ENCODE measurements at places on chromosomes 3 and 15. TPM values are rescaled to one million over a fixed set of nuclear protein-coding genes. Genes with fewer than 3 reads are reported as not detected.

DNA sequence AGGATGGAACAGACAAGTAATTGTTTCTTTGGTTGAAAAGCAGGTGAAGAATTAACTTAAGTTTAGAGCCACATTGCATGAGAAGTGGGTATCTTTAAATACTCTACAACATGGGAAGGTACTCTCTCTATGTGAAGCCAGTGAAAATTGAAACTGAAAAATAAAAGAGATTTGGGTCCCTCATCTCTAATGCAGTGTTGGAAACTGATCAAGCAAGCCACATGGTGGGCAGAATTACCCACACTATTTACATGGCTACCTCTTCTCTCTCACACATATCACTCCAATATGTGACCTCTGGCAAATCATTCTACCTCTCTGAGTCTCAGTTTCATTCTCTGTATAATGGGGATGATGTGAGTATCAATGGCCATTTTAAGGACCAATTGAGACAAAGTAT, 339.0 kb downstream of the IL5RA start:
- DNase-seq = no peak

DNA sequence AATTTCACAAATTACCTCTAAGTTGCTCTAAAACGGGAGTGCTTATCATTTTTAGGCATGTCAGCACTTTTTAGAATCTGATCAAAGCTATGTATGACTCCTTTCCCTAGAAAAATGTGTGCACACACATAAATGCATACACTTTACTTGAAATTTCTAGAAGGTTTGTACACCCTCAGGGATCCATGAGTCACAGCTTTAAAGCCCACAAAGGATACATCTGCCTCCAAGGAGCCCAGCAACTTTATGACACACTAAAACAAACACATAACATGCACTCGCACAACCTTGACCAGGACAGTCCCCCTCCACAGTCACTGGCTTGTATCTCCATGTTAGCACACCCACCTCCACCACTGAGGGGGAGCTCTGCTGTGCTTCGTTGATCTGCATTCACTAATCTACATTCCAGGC, 722.0 kb upstream of the CFAP20DC start:
- peak; percentile 41 for DNase-seq

DNA sequence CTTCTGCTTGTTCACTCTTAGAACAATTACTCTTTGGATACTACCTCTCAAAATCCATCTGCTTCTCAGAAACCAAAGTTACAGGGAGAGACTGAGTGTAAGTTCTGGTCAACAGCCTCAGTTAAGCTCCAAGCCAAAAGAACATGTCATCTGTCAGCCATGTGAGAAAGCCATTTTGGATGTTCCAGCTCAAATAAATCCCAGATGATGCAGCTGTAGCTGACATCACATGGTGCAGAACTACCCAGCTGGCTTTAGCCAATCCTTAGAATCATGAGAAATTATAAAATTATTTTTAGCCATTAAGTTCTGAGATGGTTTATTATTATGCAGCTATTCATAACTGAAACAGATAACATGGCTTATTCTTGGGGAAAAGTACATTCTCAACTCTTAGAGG, 696.0 kb downstream of the ZNF385D start:
- DNase-seq = no peak

GRCh38 chr3:50161320-50161719, 6.2 kb downstream of the SEMA3F start:
- peak; percentile 50 for DNase-seq

DNA sequence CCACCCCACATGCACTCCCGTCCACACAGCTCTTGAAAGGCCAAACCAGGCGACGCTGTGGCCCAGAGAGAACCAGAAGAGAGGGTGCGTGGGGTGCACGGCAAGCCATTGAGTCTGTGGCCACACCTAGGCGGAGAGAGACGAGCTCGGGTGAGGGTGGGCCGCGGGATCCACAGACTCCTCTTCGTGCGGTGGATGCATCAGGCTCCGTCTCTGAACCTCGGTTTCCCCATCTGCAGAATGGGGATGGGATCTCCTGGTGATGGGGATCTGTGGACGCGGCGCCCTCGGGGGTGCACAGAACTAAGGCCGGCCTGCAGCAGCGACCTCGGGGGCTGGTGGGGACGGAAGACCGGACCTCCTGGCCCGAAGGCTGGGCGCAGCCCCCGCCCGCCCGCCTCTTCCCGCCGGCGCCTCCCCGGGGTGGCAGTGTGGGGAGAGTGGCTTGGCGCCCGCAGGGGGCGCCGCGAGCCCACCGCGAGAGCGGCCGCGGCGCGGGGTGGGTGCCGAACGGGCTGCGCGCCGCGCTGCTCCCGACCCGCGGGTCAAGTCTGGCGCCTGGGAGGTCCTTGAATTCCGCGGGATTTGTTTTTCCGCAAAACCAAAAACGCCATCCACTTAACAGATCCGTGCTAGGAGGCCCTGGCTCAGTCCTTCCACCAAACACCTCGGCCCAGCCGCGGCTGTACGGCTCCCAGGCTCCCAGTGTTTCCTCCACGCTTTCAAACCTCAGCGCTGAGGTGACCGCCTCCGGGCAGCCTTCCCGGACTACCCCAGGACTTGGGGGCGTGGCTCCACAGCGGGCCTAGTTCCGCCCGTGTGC, 13.2 kb upstream of the ADPGK start:
- DNase-seq = peak; percentile 36

- no peak for DNase-seq
These were observed 15.6 kb upstream of the SH3GL3 start for GRCh38 chr15:83431521-83431920.

DNA sequence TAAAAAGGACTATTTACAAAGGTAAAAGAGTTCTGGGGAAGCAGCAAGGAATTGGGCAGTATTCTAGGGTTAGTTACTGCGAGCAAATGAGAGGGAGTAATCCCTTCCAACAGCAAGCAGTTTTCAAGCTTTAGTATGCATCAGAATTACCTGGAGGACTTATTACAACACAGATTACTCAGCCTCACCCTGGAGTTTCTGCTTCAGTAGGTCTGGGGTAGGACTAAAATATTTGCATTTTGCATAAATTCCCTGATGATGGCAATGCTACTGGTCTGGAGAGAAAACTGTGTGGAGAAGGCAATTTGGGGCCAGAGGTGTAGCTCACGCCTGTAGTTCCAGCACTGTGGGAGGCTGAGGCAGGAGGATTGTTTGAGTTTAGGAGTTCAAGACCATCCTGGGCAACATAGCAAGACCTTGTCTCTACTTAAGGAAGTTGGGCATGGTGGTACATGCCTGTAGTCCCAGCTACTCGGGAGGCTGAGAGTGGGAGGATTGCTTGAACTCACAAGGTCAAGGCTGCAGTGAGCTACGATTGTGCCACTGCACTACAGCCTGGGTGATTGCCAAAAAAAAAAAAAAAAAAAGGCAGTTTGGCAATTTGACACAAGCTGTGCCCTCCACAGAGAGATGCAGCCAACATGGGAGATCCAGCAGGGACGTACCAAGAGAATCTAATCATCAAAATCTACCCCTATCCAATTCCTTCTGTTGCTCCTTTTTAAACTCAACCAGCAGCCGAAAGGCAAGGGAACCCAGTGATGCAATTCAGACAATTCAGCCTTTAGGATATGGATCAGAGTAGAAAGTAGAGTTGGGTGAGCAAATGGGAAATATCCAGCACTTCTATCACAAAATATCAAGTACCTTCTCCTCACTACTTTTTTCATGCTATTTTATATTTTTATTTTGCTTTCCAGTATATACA, 27.1 kb upstream of the AP4E1 start:
- DNase-seq = no peak

GRCh38 chr15:79837846-79838245, 59.0 kb downstream of the MTHFS start:
- no peak for DNase-seq

GRCh38 chr15:67593562-67593961, 51.1 kb downstream of the MAP2K5 start:
- DNase-seq = no peak

DNA sequence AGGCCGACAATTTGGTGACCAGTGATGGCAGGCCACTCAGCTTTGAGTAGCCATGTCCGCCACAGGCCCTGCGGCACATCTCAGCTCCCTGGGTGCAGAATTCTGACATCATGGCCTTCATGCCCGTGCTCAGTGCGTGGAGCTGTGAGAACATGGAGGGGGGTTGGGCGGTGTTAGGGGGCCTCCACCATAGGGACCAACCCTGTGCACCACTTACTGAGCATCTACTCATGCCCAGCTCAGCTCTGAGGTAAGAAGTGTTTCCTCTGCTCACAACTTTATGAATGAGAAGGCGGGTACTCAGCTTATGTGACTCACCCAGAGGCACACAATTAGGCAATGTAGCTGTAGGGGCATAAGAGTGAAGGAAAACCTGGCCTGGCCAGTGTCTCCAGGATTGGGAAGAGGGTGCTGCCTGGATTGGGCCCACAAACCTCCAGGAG, 10.5 kb downstream of the ACOX2 start:
- peak; percentile 91 for DNase-seq

- no peak for DNase-seq
These were observed 95.8 kb upstream of the TNFAIP8L3 start for GRCh38 chr15:51190424-51191068.

DNA sequence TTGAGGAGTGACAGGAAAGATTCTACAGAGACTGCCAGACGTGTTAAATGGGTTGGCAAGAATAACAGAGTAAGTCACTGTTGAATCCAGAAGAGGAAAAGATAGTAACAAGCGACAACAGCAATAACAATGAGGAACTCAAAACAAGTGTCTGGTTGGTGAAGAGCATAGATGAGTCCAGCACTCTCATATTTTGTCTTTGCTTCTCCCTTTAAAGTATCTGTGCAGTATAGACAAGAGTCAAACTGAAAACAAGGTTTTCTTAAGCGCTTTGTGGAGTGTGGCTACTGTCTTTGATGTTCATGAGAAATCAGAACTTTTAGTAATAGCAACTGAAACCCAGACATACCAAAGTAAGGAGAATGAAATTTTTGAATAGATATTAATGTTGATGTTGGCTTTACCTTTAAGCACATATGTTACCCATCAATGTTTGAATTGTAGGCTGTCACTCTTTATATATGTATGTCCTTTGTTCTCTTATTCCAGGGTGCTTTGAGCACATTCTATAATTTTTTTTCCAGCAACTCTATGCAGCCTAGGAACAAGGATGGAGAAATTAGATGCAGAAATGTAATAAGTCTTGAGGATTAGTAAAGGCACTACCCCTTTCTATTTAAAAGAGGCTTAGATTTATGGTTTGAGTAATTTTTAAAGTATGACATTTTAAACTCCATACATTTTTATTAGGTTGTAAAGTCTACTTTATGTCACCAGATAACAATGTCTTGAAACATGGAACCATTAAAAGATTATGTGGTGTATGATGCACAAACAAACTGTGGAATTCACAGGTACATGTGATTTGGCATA, 185.5 kb downstream of the NFKBIZ start:
- DNase-seq = no peak

DNA sequence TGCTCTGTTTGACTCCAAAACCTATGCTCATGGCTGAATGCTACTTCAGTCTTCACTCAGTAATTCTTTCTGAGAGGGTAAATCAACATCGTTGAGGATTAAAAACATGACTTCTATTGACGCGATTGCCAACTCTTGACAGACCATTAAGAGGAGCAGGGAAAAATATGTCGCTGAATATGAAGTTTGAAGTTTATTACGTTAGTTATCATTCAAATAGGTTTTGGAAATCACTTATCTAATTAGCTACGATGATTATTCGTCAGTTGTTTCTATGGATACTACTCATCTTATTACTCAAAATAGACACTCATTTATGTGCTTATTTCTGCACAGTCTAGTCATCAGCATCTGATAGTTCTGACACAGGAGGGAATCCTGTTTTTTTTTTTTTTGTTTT, 279.2 kb upstream of the TBL1XR1 start:
- no peak for DNase-seq

DNA sequence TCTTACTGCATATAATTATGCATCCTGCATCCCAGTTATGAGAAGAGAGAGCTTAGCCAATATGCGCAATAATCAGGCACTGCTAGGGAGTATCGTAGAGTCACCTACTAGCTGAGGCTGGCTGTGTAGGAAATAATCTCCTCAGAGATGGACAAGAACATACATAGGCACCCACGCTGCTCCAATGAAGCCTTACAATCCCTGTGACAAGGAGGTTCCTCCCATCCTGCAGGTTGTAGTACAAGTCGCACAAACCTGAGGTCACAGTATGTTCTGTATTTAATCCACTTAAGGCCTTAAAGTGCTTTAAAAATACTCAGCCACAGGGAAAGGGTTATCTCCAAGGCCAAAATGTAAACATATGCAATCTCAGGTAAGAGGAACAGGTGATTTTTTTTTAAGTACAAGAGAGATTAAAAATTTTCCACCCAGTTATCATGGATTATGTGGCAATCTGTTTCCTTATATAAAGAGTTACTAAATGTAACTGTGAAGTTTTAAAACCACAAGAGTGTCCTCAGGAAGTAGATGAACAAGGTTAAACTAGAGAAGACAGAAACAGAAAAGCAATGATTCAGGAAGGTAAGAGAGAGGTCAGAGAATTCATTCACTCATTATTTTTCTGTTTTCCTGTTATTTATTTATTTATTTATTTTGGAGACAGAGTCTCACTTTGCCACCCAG, 7.5 kb upstream of the COLQ start:
- no peak for DNase-seq

GRCh38 chr15:80179935-80180334, 27.1 kb downstream of the FAH start:
- DNase-seq = no peak

- DNase-seq = no peak
These were observed 40.7 kb downstream of the VGLL4 start for GRCh38 chr3:11602886-11603527.

DNA sequence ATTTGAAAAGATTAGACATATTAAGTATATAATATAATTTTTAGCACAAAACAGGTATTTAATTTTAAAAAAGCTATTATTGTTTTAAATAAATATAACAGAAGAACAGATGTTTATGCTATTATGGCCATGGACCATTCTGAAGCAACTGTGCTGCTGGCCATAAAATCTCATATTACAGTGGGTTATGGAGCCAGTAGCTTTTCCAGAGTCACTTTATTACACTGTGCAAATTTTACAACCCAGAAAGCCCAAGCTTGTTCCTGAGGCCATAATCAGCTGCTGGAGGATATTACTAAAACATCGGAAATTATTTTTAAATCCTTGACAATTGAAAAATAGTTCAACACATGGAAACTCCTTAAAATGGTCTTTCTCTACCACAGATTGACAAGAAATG, 557.3 kb upstream of the KCNMB2 start:
- DNase-seq = no peak

- DNase-seq = no peak
These were observed 179.1 kb upstream of the SMAD3 start for GRCh38 chr15:66886241-66886675.

GRCh38 chr3:129608087-129608935, 1.8 kb upstream of the PLXND1 start:
- peak; percentile 81 for DNase-seq

- DNase-seq = no peak
These were observed 521.8 kb upstream of the CNTN3 start for GRCh38 chr3:75136100-75136897.

Gene NME9
- not detected for total RNA-seq

Gene SLC28A2
- not detected for total RNA-seq

Gene RAB27A
- total RNA-seq = 5.3 TPM

Gene PLEKHO2
- 15.2 TPM for total RNA-seq

Gene ZKSCAN7
- not detected for total RNA-seq

Gene ADGRG7
- total RNA-seq = not detected

Gene LSAMP
- total RNA-seq = 0.10 TPM

Gene VGLL4
- total RNA-seq = 63.4 TPM

Gene NLGN1
- total RNA-seq = 0.72 TPM

Gene GADL1
- not detected for total RNA-seq
